ENCODE measurements at places on chromosomes 3 and 15. TPM values are rescaled to one million over a fixed set of nuclear protein-coding genes. Genes with fewer than 3 reads are reported as not detected.

The EPHA6 gene
- total RNA-seq: 0.10 TPM

The SERPINI2 gene
- not detected for total RNA-seq

The CACNA2D3 gene
- total RNA-seq: 0.14 TPM

The ALDH1A2 gene
- not detected for total RNA-seq

The PAQR5 gene
- 5.3 TPM for total RNA-seq

The MYO5C gene
- total RNA-seq: not detected

The SLC25A20 gene
- total RNA-seq: 14.4 TPM

The CD200R1 gene
- not detected for total RNA-seq

The SLC15A2 gene
- total RNA-seq: not detected

The WDR93 gene
- not detected for total RNA-seq

The ACTC1 gene
- total RNA-seq: not detected

The CCDC33 gene
- not detected for total RNA-seq

The CLDN1 gene
- total RNA-seq: 0.37 TPM

The CDHR4 gene
- not detected for total RNA-seq

The LYZL4 gene
- total RNA-seq: not detected

The CASR gene
- not detected for total RNA-seq
